Colonic mucosa (tissue), 4 donors: ENCODE measurements at places on chromosomes 5 and 9. TPM values are rescaled to one million over a fixed set of nuclear protein-coding genes. Genes with fewer than 3 reads are reported as not detected.

DNA sequence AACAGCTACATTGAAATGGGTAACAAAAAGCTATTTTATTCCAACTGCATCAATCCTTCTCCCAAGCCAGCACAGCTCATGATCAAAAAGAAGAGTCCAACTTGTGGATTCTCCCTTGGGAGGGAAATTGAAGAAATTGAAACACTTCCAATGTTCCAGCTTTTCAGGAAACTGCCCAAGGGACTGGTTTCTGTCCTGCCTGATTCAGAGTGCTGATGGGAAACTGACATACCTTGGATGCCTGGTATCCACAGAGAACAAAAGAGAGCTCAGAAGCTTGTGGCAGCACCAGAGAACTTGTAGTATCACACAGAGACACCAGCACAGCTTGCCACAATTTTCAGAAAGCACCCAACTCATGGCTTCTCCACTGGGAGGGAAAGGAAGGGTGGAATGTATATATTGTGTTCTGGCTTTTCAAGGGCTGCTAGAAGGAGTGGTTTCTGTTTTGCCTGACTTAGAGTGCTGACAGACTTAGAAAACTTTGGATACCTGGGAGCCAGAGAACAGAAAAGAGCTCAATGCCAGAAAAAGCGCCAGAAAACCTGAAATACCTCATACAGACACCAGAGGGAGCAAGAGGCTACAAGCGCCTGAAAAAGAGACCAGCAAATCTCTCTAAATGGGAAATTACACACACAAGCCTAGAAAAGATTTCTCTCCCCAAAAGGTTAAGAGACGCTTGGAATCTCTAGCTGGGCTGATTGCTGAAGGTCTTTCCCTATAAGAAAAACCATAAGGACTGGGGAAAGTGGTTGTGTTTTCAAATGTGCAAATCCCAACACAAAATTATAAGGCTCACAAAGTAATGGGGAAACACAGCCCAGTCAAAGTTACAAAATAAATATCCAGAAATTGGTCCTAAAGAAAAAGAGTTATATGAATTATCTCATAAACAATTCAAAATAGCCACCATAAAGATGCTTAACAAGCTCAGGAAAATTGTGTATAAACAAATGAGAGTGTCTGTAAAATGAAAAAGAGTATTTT lies 178.8 kb downstream of the SPOCK1 start:
- DNase-seq: peak; percentile 40

DNA sequence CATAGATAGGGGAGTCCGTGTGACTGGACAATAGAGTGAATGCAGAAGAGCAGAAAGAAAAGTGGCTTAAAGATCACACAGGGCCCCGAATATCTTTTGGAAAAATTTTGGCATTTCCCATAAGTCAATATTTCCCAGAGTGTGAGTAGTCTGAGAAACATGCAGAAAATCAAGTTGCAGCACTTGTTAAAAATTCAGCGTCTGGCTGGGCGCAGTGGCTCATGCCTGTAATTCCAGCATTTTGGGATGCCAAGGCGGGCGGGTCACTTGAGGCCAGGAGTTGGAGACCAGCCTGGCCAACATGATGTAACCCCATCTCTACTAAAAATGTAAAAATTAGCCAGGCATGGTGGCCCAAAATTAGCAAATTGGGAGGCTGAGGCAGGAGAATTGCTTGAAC lies 227.0 kb downstream of the DRD1 start:
- no peak for DNase-seq

DNA sequence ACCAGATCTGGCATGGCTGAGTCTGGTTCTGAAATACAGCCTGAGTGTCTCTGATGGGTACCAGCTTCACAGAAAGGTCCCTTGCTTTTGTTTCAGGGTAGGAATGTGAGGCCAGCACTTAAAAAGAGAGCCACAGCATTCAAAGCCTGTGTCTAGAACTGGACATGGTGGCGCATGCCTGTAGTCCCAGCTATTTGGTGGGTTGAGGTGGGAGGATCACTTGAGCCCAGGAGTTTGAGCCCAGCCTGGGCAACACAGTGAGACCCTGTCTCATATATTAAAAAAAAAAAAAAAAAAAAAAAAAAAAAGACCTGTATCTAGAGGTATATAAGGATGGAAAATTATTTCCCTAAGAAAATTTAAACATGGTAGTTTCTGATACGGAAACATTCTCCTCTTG lies 202.3 kb downstream of the GAPVD1 start:
- DNase-seq: no peak

DNA sequence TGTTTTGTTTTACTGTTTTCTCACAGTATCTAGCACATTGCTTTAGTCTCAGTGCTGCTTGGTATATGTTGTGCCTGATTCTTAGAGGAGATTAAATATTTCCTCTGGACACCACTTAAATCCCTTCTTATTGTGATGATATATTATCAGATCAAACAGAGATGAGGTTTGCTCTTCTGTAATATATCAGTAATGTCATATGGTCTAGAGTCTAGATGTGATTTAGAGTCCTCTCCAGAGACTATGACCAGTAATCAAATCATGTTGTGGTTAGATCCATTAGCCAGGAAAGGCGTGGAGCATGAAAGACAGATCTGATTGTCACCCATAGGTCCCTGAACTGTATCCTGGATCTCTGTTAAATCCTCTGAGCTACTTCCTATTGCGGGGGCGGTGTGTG lies 24.4 kb downstream of the CAMK4 start:
- no peak for DNase-seq

ARHGEF39 gene
- 34.0 TPM for total RNA-seq
